ENCODE measurements at places on chromosomes 7 and 10.

- no peak for DNase-seq
Observed at GRCh38 chr10:117163954-117164548, 26.0 kb upstream of the VAX1 start.

- no peak for DNase-seq
Observed at GRCh38 chr7:19015098-19015497, 102.3 kb downstream of the TWIST1 start.

DNA sequence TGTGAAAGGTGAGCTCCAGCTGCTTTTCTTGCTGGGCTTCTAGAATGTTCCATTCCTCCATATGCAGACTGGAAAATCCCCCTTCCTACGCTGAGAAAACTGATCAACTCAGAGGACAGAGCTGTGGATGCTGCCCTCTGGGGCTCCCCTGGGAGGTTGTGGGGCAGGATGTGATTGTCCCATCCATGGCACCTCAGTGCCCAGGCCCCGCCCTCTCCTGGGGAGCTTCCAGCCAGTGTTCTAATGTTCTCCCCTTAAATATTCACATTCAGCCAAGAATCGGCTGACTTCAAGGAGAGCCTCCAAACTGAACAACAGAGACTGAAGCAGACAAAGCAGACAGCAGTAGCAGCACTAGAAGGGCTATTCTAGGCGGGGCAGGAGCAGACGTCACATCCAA, 55.0 kb downstream of the RAMP3 start:
- DNase-seq = no peak

DNA sequence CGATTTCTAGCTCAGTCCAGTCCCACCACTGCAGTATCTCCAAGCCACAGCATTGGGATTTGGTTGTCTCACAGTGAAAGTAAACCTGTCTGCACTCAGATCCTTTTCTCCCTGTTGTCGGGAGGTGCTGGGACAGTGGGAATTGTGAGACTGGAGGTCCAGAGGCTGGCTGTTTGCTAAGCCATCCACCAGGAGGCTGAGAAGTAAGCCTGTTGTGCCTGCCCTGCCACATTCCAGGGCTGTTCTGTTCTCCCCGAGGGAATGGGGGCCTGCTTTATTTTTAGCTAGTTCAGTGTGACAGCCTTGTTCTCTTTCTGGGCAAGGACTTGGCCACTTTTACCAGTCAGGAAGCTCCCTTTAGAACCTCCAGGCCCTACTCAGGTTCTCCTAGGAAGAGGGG, 54.9 kb downstream of the HK1 start:
- DNase-seq = peak; percentile 54
